Anterior cingulate cortex (tissue), 58 donors: ENCODE measurements at places on chromosomes 6 and 20.

- DNase-seq, result no peak
Observed at GRCh38 chr6:157358287-157358686, 22.7 kb upstream of the ZDHHC14 start.

- no peak for DNase-seq
Observed at GRCh38 chr6:158879180-158879579, 60.0 kb upstream of the EZR start.

GRCh38 chr6:46137387-46137786 is 7.6 kb downstream of the ENPP4 start:
- no peak for DNase-seq

DNA sequence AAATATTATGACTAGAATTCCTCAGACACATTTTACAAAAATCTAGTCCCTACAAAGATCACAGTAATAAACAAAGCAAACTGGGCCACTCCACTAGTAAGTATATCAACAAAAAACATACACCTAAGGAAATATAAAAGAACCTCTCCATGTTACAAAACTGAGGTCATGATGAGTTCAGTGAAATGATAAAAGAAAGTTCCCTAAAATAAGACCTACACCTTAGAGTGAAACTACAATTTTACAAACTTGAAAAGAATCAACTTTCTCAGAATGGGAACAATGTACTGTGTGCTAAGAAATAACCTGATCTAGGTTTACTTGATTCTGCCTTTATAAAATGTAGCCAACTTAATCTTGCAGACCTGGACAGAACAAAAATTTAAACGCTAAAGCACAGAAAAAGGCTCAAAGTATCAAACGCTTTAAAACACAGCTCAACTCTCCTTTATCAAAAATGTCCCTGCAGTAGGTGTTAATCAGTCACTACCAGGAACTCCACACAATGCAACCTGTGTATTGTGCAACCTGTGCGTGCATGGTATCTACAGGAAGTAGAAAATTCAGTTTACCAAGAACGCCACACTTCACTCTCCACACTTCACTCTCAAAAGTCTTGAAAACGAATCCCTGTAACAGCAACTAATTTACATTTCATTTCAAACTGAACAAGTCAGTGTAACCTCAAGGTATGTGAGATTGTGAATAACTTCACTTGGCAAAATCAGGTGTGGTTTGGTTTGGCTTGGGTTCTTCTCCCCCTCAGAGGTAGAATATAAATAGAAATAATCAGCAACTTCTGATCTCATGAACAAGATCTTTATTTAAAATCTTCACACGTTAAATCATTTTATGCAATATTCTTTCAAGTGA is 1.8 kb downstream of the RALGAPA2 start:
- no peak for DNase-seq
